ENCODE measurements at places on chromosomes 2 and 18.

DNA sequence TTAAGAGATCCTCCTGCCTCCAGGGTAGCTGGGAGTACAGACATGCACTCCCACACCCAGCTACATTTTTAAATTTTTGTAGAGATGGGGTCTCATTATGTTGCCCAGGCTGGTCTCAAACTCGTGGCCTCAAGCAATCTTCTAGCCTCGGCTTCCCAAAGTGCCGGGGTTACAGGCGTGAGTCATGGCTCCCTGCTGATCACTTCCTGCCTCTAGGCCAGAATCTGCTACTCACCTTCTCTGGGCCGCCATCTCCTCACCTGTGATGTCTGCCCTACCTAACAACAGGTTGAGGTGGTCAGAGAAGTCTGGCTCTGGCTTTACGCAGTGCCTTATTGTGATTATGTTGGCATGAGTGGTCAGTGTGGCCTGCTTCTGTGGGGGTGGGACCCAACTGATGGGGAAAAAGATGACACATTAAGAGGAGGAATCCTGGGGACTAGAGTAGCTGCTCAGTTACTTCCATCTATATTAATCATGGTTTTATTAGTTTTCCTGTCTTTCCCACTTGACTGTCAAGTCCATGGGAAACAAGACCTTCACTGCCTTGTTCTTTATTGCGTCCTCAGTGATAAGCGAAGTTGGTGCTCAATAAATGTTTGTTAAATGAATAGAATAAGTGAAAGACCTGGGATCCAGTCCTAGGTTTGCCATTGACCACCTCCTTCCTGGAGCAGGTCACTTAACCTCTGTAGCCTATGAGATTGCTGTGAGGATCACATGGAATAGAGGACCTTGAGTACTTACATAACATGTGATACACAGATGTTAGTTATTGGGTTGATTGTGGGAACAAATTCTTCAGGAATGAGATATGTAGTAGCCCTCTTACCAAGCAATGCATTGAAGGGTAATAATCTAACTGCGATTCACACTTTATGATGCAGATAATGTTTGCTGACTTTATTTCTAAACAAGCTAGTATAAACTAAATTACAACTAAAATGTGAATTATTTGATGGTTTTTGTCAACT lies 15.7 kb downstream of the KCTD1 start:
- no peak for DNase-seq

DNA sequence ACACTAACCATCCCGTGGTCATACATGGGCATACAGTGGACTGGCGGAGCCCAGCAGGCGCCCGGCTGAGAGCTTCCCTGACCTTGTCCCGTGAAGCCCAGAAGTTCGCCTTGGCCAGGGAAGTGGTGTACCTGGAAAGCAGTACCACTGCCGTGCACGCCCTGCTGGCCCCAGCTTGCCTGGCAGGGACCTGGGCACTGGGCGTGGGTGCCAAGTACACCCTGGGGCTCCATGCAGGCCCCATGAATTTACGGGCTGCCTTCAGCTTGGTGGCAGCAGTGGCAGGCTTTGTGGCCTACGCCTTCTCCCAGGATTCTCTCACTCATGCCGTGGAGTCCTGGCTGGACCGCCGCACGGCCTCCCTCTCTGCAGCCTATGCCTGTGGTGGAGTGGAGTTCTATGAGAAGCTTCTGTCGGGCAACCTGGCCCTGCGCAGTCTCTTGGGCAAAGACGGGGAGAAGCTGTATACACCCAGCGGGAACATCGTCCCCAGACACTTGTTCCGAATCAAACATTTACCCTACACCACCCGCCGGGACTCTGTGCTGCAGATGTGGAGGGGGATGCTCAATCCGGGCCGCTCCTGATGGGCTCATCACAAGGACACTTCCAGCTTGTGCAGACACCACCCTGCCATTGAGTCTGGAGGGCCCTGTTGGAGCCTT lies 2.3 kb downstream of the TMEM177 start:
- no peak for DNase-seq

DNA sequence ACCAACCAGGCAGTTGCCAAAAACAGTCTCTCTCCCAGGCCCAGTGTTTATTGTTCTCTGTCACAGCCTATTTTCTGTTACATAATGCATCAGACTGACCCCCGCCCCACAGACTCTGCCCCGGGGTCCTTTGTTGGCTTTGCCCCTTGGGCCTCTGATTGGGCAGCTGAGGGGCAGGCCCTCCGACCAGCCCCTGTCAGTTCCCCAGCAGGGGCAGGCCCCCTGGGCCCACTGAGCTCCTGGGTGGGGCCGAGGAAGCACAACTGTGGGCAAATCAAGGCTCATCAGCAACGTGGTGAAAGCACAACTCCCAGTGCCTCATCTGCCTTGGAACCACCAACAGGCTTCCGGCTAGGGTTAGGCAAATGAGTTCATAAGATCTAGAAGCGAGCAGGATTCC lies 160.1 kb upstream of the MYCN start:
- DNase-seq: no peak

DNA sequence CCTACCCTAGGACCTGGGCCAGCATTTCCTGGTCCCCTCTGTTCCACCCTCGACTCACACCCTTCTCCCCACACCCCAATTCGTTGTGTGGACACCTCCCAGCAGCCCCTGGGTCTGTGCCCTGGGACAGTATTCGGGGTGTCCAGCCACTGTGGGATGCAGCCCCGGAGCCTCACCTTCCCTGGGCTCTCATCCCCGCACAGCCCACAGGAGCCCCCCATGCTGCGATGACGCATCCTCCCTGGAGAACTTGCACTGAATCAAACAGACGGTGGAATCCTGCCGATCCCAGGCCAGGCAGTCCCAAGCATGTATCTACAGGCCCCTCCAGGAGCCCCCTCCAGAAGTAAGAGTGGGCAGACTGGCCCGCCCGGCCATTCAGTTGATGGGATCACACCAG lies 9.7 kb downstream of the ITM2C start:
- DNase-seq: no peak

- DNase-seq: no peak
Observed at GRCh38 chr2:23859983-23860382, 66.9 kb downstream of the ATAD2B start.

GRCh38 chr18:26503382-26503781 lies 45.0 kb downstream of the KCTD1 start:
- DNase-seq: no peak

DNA sequence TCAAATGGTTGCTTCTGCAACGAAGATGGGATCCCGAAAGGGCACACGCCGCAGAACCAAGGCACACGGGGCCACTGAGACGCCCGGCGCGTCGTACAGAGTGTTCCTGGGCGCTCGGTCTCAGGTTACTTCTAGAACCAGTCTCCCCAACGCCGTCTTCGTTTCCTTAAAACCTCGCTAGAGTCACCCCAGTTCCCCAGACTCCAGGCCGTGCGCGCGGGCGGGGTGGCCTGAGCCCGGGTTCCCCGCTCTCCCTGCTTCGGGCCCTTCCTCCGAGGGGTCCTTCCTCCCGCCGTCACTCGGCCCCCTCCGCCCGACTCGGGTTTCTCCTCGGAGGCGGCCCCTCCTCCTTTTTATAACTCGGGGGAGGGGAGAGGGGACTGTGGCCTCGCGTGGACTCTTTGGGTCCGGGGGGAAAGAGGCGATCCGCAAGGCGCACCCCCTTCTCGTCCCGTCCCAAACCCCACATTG lies 774 bp upstream of the FZD7 start:
- DNase-seq: peak; percentile 27

GRCh38 chr2:69717186-69717585 lies 24.7 kb upstream of the ANXA4 start:
- no peak for DNase-seq
